Fibroblast of mammary gland (primary cell): ENCODE measurements at places on chromosomes 4 and X.

GRCh38 chrX:103373581-103373980 lies 2.8 kb upstream of the BEX3 start:
- DNase-seq = peak; percentile 53

DNA sequence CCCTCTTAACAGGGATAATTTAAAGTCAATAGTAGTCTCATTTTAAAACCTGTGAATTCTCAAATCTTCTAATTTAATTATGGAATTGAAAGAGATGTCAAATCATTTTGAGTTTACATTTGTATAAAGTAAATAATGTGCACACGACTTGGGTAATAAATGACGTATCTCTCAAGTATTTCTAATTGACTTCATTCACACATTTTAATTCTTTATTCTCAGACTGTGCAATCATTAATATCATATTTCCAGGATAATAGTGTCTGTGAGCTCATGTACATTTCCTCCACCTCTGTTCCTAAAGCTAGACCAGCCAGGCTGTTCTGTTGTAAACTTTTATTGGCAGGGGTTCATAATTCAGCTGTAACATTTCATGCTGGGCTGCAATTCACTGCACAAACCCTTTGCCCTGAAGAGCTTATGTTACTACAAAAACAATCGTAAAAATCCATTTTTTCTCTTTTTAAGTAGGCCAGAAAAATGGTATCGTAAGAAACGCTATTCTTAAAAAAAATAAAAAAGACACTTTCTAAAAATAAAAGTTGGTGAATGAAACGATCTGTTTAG lies 1103.1 kb upstream of the TENM3 start:
- no peak for DNase-seq

GRCh38 chr4:117773064-117773936 lies 261.0 kb upstream of the NDST3 start:
- no peak for DNase-seq

DNA sequence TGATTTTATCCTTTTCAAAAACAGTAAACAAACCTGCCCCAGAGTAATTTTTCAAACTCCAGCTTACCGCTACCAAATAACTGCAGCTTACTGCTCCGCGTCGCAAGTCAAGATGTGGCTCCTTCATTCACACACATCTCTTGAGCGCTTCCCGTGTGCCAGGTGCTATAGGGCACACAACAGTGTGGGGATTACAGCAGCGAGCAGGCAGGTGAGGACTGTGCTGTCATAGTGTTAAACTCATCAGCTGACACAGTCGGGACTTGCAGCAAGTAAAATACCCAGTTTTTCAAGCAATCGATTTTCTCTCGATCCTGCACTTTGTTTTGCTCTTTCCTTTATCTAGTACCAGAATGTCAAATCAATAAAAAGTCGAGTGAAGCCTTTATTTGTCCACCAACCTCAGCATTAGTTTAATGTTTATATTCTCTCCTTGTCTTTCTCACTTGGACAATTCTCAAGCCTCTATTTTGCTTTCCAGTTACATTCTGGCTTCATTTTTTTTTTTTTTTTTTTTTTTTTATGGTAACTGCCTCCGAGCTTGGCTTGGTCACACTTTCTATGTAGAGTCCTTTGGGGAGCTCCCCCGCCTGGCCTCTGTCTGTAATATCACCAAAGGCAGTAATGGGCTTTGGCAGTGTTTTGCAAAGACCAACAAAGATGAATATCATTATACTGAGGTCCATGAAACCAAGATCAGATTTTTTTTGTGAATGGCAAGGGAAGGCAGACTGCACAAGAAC lies 8.3 kb upstream of the ASB5 start:
- peak; percentile 69 for DNase-seq

- no peak for DNase-seq
Measured at GRCh38 chrX:42804524-42804923, 26.6 kb upstream of the PPP1R2C start.

DNA sequence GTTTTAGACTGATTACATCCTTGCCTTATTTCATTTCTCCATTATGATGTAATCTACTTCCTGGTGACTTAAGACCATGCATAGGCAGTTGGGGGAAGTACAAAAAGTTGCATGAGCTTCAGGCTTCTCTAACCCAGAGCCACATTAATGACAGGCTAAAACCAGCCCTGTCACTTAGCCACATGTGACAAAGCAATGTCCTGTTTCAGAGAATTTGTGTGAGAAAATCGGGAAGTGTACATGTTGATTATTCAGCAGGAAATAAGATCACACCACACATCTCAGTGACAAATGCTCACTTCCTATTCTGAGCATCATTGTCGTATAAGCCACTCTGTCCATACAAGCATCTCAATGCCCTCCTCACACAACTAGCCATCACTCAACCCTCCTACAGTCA lies 98.5 kb upstream of the MAGEB16 start:
- no peak for DNase-seq

DNA sequence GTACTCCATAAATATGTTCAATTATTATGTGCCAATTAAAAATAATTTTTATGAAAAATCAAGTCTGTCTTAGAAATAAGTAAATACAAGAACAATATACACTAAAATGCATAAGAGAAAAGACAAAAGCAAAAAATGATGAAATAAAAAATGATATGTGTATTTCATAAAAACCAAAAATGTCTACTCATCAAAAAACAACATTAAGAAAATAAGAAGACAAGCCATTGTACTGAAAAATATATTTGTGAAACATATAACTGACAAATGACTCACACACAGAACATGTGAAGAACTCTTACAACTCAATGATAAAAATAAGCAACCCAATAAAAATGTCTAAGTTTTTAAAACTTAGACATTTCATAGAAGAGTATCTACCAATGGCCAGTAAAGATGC lies 34.1 kb upstream of the ENOX2 start:
- no peak for DNase-seq

DNA sequence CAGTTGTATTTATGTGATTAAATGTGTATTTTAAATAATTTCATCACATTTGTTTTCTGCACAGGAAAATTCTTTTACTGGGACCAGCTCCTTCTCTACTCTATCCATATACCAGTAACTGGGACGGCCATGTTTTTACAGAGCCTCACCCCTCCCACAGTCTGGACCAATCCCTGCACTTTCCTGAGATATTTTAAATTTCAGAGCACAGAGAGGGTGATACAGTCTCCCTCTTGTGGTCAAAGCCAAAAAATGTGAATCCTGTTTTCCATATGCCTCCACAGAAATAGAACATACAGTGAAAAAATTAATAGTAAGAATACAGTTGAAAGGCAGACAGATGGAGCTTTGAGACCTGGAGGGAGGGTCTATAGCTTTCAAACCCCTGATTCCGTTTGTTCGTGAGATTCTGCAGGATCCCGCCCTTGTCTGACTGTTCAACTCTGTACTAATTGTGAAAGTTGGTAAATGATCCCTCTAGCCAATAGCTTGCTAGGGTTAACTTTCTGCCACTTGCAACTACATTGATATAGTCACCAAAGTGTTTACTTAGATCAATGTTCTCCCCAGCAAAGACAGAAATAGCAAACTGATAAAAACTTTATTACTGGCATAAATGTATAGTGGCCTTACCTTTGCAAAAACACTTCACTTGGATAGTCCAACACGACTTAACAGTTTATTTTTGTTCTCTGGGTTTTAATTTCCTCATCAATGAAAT lies 172.2 kb downstream of the PPARGC1A start:
- DNase-seq = peak; percentile 42

GRCh38 chrX:130884627-130885026 lies 18.4 kb downstream of the ENOX2 start:
- DNase-seq = no peak

DNA sequence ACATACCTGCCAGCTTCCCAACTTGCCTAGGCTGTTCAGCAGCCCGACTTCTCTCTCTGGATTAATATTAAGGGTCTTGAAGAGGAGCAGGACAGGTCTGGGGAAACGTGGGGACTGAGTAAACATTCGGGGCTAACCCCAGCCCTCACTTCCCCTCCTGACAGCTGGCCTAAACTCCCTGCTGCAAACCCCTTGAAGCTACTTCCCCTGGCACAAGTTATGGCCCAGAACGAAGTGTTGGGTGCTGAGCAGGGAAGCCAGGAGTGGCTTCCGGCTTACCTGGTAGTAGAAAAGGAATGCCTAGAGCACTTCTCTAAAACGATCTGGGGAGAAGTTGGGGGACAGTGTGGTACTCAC lies 200.0 kb downstream of the BCOR start:
- no peak for DNase-seq

GRCh38 chrX:133655275-133656265 lies 240.3 kb upstream of the GPC4 start:
- DNase-seq = peak; percentile 66

- DNase-seq = no peak
Measured at GRCh38 chr4:38803833-38804653, 548 bp downstream of the TLR1 start.

GRCh38 chr4:48042979-48043461 lies 26.4 kb downstream of the NIPAL1 start:
- DNase-seq = no peak

- peak; percentile 31 for DNase-seq
Measured at GRCh38 chrX:103170216-103170615, 44.7 kb upstream of the BEX4 start.

GRCh38 chrX:141642979-141643378 lies 53.5 kb downstream of the SPANXA2 start:
- peak; percentile 27 for DNase-seq

- no peak for DNase-seq
Measured at GRCh38 chr4:18454349-18454748, 432.8 kb upstream of the LCORL start.

GRCh38 chr4:156662921-156663320 lies 308.7 kb downstream of the PDGFC start:
- peak; percentile 41 for DNase-seq

- DNase-seq = no peak
Measured at GRCh38 chr4:113838460-113838859, 76.9 kb upstream of the CAMK2D start.

- no peak for DNase-seq
Measured at GRCh38 chrX:12779534-12779933, 11.7 kb upstream of the PRPS2 start.

DNA sequence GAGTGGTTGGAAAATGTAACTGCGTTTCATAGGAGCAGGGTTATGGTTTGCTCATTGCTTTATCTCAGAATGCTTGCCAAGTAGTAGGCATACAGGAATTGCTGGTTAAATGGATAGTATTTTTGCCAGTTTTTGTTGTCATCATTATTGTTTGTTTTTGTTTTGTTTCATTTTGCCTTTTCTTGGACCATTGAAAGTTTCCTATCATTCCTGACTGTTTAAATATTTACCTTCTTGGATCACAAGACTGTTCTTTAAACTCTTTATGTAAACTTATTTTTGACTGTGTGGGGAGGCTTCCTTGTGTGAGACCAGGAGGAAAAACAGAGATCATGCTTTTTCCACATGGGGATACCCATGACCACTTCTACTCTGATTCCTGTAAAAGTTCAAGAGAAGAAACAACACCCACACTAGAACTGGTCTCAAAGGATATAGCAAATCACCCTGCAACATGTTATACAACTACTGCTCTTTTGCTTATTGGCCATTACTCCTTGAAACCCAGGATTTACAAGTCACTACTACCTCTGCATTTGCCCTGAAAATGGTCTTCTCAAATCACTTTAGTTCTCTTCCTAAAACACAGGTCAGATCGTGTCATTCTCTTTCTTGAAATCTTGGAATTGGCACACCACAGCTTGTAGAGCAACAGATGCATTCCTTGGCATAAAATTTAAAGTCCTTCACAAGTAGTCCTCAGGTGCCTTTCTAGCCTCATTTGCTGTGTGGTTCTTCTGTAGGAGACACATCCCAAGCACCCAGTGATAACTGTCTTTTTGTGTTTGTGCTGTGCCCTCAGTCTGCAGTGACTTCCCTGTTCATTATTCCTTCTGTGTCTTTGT lies 51.3 kb downstream of the FNIP2 start:
- no peak for DNase-seq

DNA sequence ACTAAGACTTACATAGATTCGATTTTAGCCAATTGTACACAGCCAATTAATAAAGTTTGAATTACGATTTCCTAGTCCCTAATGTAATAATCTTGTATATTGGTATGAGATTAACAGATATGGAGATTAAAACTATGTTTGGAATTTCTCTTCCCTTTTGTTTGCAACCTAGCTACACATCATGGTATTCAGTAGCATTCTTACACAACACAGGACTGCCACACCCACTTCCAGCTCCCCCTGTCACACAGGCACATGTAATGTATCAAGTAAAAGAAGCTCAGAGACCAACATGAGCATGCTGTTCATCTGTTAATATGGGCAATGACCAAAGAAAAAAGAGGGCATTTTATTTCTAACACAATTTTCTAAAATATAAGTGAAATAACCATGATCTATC lies 12.8 kb downstream of the SLC6A14 start:
- no peak for DNase-seq

GRCh38 chr4:101252721-101253120 lies 94.6 kb downstream of the PPP3CA start:
- DNase-seq = peak; percentile 50

- peak; percentile 18 for DNase-seq
Measured at GRCh38 chr4:152738827-152739226, 40.7 kb downstream of the TIGD4 start.

GRCh38 chr4:146428298-146428697 lies 93.4 kb downstream of the SLC10A7 start:
- DNase-seq = peak; percentile 17

- DNase-seq = no peak
Measured at GRCh38 chr4:95839891-95840290, at the start of gene PDHA2. PDHA2 (plus strand) TSS chr4:95840093; CDS start chr4:95840151, 58 bp downstream.

DNA sequence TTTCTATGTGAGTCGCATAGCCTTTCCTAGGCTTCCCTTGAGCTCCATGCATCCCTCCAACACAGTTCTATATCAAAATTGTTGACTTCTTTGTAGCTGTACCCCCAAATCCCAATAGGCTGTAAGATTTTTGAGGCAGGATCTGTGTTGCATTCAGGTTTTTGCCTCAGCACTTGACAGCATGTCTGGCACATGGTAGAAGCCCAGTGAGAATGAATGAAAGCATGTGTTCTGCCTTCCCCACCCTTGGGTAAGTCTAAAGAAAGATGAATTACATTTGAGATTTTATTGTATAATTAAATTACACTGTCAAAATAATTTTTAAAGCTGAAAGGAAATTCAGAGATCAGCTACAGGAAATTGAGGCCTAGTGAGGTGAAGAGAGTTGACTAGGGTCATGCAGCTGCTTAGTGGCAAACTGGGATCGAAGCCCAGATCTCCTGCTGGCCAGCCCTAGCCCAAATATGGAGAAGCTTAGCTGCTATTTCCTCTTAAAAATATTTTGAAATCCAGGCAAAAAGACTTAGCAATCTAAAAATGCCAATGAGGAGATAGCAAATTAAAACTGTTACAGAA lies 122.5 kb downstream of the SPATA18 start:
- peak; percentile 77 for DNase-seq

GRCh38 chr4:145481164-145481941 lies at the start of gene SMAD1:
SMAD1 (plus strand) TSS chr4:145481853; CDS start chr4:145514614, 32,761 bp downstream.
- DNase-seq = peak; percentile 77
